ENCODE measurements at places on chromosomes 11 and 22. TPM values are rescaled to one million over a fixed set of nuclear protein-coding genes. Genes with fewer than 3 reads are reported as not detected.
A peak's percentile ranks its signal among the peaks of the same experiment; 100 is the strongest.

- no peak for DNase-seq
Observed at GRCh38 chr11:115736146-115736545, 231.9 kb upstream of the CADM1 start.

DNA sequence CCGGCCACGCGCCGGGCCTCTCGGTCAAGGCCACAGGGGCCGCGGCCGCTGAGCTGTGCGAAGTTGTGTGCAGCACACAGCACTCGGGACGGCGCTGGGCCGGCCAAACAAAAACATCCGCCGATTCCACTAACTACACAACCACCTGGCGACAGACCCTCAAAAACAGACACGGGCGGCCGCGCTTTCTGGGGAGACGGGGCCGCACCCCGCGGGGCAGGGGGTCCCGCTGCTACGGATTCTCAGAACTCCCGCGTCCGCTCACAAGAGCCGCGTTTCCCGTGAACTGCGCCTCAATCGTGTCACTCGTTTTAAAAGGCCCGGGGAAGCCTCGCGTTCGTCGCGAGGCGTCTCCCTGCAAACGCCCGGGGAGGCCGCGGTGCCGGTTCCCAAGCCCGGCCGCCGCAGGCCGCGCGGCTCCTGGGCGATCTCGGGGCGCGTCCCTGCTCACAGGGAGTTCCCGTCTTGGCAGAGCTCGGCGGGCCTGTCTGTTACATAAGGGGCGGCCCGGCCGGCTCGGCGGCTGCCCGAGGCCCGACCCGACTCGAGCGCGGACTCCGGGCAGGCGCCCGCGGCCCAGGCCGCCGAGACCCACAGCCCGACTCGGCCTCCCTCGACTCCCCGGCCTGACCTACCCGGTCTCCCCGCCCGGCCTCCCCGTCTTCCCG lies 936 bp downstream of the BRD1 start:
- DNase-seq, result peak; percentile 46

- no peak for DNase-seq
Observed at GRCh38 chr11:8748317-8748716, 65.7 kb downstream of the RPL27A start.

DNA sequence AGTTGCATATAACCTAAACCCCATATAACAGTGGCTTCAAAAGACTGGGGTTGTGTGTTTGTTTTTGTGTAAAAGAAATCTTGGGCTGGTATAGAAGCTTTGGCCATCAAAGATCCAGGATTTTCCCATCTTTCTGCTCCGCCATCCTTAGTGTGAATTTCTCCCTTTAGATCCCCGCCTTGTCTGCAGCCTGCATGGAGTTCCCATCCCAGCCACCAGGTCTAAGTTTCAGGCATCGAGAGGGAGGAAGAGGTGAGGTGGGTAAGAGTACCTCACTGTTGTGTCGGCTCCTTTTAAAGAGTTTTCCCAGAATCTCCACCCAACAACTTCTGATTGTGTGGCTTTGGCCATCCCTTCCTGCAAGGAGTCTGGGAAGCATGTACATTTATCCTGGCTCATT lies 195.5 kb upstream of the SORL1-AS1 start:
- DNase-seq, result no peak

DNA sequence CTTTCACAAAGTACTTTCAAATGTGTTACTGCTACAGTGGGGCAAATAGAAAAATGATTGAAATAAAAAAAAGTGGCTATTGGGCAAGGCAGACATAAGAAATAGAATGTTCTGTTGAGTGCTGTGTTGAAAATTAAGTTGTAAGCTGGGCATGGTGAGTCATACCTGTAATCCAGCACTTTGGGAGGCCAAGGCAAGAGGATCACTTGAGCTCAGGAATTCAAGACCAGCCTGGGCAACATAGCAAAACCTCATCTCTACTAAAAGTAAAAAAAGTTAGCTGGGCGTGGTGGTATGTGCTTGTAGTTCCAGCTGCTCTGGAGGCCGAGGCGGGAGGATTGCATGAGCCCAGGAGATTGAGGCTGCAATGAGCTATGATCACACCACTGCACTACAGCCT lies 26.9 kb upstream of the LDHA start:
- DNase-seq, result no peak

DNA sequence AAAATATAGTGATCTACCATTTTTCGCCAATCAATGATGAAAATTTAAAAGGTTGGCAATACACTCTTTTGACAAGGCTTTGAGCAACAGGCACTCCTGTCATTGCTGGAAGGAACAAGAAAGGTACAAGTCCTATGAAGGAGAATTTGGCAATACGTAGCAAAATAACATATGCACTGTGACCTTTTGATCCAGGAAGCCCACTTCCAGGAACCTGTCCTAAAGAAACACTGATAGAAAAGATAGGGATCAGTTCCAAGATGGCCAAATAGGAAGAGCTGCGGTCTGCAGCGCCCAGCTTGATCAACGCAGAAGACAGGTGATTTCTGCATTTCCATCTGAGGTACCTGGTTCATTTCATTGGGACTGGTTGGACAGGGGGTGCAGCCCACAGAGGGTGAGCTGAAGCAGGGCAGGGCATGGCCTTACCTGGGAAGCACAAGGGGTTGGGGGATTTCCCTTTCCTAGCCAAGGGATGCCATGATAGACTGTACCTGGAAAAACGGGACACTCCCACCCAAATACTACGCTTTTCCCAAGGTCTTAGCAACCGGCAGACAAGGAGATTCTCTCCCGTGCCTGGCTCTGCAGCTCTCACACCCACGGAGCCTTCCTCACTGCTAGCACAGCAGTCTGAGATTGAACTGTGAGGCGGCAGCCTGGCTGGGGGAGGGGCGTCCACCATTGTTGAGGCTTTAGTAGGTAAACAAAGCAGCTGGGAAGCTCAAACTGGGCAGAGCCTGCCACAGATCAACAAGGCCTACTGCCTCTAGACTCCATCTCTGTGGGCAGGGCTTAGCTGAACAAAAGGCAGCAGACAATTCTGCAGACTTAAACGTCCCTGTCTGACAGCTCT lies 69.7 kb upstream of the GALNT18 start:
- peak; percentile 21 for DNase-seq

- peak; percentile 5 for DNase-seq
Observed at GRCh38 chr11:88555018-88555828, 217.7 kb upstream of the CTSC start.

- no peak for DNase-seq
Observed at GRCh38 chr11:130034236-130034635, 31.6 kb upstream of the PRDM10 start.

GRCh38 chr22:34475886-34476285 lies 555.6 kb upstream of the LARGE1 start:
- no peak for DNase-seq

- no peak for DNase-seq
Observed at GRCh38 chr11:3635641-3636375, 6.0 kb downstream of the ART5 start.

GRCh38 chr11:45275828-45276227 lies 10.3 kb downstream of the SYT13 start:
- no peak for DNase-seq

GRCh38 chr11:132427611-132428010 lies 1057.2 kb downstream of the NTM start:
- no peak for DNase-seq

The KRTAP5-11 gene
- not detected for total RNA-seq

The AQP11 gene
- 1.5 TPM for total RNA-seq

The BCL2L13 gene
- total RNA-seq, result 47.9 TPM

The ARHGAP20 gene
- total RNA-seq, result not detected

Data from SJCRH30 (cell line).